GM12891 (cell line): ENCODE measurements at places on chromosomes 3 and 15.

DNA sequence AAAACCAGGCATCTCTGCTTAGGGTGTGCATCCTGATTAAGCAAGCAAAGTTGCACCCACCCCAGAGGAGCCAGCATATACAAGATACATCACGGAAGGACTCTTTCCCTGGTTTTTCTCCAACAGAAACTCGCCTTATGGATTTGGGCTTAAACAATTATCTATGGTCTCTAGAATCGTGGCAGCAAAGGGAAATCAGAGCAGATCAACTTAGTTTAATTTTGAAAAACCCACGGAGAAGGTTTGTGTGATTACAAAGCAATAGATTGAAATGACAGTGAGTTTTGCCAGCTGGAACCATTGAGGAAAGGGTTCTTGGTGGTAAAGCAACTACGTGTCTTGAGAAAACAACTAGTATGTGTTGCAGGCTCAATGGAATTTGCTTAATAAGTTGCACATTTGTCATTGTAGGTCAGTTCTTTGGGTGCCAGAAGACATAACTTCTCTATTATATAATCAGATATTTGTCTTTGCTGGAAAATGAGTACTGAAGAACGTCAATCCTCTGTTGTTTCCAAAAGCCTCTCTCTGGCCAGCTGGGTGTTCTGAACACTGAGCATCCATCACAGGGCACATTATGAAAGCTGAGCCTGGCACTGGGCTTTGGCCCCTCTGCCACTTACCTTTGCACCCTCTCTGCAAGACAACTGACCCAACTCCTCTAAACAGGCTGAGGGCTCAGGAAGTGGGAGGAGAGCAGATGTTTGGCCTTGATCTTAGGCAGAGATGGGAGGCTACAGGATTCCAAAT lies 75.7 kb upstream of the FBN1 start:
- DNase-seq: no peak

DNA sequence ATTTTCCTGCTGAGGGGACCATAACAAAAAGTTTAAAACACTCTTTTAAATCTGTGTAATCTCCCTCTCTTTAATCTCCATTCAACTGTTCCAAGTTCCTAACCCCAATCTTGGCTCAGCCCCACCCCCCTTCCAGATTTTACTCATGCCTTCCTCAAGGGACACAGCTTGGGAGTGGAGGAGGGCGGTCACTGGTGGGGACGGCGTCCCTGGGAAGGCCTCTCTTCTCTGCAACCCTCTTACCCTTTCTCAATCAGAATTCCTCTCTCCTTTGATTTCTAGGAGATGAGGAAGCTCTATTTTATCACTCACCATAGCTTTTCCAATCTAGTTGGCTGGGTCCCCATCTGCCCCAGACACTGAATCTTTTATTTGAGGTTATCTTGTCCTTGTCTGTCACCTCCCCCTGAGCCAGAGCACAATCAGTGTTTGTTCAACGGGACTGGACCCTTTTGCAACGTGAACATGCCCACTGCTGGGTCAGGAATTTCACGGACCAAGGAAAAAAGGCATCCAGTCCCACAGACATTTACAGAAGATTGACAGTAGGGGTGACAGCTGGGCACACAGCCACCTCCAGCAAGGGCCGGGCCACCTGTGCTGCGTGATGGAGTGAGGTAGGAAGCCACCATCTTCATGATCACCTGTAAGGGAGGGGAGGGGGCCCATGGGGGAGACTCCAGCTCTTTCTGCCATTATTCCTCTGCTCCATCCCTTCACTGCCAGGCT lies 84.0 kb upstream of the HERC1 start:
- no peak for DNase-seq

- peak; percentile 25 for DNase-seq
Measured at GRCh38 chr15:91302588-91303439, 202.8 kb downstream of the SV2B start.

GRCh38 chr3:170542704-170543103 lies 43.2 kb downstream of the SLC7A14 start:
- no peak for DNase-seq

DNA sequence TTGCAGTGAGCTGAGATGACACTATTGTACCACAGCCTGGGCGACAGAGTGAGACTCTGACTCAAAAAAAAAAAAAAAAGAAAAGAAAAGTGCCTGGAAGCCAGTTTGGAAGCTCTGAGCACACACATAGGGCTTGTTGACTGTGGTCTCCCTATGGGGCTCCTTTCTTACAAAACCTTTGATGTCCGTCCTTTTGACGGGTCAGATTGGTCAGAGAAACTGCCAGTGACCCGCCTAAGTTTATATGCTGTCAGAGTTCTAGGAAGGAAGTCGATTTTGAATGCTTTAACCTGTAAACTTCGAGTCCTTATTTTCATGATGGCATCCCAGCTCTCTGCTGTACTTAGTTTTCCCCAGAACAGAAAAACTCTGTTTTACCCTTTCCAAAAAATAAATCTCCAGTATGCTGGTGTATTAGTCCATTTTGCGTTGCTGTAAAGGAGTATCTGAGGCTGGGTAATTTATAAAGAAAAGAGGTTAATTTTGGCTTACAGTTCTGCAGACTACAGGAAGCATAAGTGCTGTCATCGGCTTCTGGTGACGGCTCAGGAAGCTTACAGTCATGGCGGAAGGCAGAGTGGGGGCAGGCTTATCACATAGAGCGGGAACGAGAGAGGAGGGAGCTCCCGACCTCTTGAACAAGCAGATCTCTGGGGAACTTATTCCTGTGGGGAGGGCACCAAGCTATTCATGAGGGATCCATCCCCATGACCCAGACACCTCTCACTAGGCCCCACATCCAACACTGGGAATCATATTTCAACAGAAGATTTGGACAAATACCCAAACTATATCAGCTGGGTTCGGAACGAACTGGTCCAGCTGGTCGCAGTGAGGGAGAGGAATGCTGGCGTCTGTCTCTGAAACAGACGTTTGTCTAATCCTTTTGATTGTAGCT lies 72.3 kb downstream of the LMLN start:
- DNase-seq: no peak

DNA sequence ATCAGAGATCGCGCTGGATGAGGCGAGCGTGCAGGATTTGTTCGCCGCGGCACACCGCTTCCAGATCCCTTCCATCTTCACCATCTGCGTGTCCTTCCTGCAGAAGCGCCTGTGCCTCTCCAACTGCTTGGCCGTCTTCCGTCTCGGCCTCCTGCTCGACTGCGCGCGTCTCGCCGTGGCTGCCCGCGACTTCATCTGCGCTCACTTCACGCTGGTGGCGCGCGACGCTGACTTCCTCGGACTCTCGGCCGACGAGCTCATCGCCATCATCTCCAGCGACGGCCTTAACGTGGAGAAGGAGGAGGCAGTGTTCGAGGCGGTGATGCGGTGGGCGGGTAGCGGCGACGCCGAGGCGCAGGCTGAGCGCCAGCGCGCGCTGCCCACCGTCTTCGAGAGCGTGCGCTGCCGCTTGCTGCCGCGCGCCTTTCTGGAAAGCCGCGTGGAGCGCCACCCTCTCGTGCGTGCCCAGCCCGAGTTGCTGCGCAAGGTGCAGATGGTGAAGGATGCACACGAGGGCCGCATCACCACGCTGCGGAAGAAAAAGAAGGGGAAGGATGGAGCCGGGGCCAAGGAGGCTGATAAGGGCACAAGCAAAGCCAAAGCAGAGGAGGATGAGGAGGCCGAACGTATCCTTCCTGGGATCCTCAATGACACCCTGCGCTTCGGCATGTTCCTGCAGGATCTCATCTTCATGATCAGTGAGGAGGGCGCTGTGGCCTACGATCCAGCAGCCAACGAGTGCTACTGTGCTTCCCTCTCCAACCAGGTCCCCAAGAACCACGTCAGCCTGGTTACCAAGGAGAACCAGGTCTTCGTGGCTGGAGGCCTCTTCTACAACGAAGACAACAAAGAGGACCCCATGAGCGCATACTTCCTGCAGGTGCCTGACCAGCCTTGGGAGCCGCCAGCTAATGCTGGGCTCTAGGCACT lies 819 bp downstream of the KLHL40 start:
- no peak for DNase-seq

DNA sequence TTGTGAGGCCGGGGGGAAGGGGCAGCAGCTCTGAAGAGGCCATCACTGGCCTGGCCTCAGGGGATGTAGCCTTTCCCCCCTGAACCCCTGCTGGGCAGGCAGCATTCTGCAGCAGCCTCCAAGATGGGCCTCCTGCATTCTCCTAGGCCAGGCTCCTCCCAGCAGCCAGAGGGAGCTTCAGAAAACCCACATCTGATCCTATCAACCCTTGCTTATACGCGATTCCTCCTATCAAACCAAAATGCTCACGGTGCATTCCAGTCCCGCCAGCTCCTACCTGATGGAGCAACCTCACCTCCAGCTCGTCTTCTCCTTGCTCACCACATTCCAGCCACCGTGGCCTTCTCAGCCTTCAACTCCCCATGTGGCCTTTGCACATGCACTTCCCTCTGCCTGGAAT lies 85.7 kb downstream of the MEGF11 start:
- DNase-seq: no peak

DNA sequence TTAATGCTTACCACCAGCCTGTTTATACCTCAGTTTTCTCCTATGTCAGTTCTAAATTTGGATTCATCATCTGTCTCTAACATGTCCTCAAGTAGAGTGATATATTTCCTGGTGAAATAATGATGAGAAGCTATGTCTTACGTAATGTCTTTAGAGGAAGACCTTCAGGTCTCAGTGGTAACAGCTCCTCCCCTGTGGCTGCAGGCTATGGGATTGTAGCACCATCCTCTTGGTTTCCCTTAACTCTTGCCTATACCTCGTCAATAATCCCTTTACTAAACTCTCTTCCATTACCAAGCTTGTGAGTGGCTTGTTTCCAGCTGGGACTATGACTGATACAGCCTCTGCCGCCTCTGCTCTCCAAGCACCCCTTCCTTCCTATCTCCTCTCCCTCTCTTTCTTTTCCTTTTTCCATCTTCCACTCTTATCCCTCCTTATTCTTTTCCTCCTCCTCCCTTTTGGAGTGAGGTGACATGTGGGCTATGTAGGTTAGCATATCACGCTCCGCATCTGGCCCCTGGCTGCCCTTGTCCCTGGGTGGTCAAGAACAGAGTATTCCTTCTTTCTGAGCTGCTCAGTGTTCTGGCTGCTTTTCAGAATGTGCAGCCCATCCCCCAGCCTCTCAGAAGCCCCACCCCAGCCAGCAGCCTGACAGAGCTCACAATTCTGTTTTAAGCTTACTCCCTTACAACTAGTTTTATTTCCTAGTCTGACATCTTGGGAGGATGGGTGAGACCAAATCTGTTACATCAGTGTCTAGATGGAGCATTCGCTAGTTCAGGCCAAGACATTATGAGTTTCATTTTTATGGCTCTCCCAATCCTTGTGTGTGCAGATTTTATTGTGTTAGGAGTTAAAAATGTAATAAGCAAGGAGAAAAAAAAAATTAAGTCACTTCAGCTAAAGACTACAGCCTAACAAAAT lies 75.0 kb upstream of the RNU6-1 start:
- DNase-seq: no peak

DNA sequence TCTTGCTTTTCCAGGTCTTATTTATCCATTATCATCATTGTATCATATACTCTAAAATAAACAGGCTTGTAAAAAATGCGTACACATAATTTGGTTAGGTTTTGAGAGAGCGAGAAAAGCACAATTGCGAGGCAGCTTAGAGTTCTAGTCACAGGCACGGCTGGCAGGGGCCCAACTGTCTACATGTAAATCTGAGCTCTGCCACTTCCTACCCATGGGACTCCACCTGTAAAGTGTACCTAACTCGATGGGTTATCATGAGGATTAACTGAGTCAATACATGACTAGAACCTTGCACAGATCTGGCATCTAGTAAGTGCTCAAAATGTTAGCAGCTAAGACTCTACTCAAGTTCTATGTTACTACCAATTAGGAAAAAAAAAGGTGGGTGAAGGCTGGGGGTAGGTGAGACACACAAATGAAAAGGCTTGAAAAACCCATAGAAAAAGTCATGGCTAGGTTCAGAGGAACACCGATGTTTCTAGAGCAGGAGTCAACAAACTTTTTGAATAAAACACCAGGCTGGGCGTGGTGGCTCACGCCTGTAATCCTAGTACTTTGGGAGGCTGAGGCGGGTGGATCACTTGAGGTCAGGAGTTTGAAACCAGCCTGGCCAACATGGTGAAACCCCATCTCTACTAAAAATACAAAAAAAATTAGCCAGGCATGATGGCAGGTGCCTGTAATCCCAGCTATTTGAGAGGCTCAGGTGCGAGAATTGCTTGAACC lies 36.2 kb downstream of the GLB1 start:
- no peak for DNase-seq

DNA sequence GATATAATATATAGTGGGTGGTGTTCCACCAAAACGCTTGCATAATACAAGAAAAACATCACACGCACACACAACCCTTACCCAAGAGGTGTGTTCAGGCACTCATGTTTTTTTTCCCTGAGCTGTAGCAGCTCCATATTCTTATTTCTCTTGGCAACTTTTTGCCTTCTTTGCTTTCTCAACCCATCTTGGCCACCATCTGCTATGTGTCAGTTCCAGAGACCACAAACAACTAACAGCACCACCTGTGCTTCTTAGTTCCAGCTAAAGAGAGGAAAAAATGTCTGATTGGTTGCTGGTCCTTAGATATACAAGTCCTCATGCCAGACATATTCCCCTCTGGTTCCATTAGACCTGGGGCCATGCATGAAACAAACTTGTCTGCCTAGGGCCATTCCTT lies 11.9 kb downstream of the ACTC1 start:
- no peak for DNase-seq

DNA sequence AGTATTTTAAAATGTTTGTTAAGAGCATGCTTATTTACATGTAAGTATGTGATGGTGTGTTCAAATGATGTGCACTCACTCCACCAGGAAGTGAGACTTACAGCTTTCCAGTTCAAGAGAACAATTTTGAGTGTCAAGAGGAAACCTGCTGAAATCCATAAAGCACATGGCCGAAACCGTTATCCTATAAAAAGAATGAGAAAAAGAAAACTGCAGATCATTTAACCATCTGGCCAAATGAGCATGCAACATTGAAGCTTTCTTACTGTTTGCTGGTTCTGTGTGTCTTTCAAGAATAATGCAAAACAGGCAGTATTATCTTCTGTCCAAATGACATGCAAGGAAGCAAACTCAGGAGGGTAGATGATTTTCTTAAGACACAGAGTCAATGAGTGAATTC lies 26.3 kb downstream of the GABRR3 start:
- no peak for DNase-seq

DNA sequence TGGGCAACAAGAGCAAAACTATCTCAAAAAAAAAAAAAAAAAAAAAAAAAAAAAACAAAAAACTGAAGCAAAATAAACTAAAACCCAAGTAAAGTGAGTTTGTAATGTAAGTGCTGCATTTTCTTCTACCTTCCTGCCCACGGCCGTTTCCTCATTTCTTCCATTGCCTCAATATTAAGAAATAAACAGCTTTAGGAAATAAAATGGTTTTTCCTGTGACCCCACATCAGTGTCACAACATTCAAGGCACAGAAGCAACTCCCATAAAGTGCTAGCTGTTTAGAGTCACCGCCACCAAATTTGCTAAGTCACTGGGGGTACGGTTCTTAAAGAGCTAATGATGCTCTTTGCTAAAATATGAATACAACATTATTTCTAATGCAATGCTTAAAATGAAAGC lies 3.3 kb downstream of the PKM start:
- no peak for DNase-seq

DNA sequence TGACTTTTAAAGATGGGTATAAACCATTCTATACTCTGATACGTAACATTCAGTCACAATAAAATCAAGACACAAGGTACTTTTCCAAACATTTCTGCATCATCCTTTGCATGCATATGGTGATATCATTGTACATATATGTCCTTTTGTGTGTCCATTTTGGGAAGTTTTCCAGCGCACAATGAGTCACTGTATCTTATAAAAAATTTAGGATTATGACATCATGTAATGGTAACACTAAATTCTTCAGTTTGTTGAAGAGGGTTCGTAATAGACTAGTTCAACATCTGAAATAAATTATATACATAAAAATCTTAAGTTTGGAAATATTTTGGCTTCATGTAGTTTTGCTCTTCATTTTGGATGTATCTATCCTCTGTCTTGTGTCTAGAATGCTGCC lies 480.9 kb downstream of the ROBO1 start:
- no peak for DNase-seq
